Dermis lymphatic vessel endothelial cell (primary cell): ENCODE measurements at places on chromosomes 12 and 14. TPM values are rescaled to one million over a fixed set of nuclear protein-coding genes. Genes with fewer than 3 reads are reported as not detected.

Gene FOXN4
- not detected in 2 replicates for total RNA-seq

Gene NTF3
- 0.09 and 0.11 TPM in 2 replicates for total RNA-seq

Gene CMKLR1
- 0.09 and 0.43 TPM in 2 replicates for total RNA-seq

Gene LRTM2
- total RNA-seq, result not detected in 2 replicates

Gene IGFBP6
- total RNA-seq, result 1.7 and 5.2 TPM in 2 replicates

Gene IGF1
- 1.3 and 2.5 TPM in 2 replicates for total RNA-seq

Gene TPH2
- not detected in 2 replicates for total RNA-seq

Gene P2RX2
- total RNA-seq, result not detected in 2 replicates

Gene CARMIL3
- total RNA-seq, result under 0.01 TPM in 1 of 2 replicates, not detected in the other

Gene STYK1
- total RNA-seq, result 2.7 and 7.8 TPM in 2 replicates

Gene SSTR1
- 0.11 TPM in 1 of 2 replicates, not detected in the other for total RNA-seq

Gene CCDC197
- total RNA-seq, result not detected in 2 replicates

Gene SP7
- not detected in 2 replicates for total RNA-seq

Gene STAC3
- total RNA-seq, result 0.11 and 0.34 TPM in 2 replicates

Gene SRP54
- total RNA-seq, result 56.1 and 63.9 TPM in 2 replicates

Gene CISTR
- total RNA-seq, result not detected in 2 replicates

Gene NACA
- total RNA-seq, result 1,523 and 1,672 TPM in 2 replicates

Gene PPM1H
- total RNA-seq, result 0.95 and 0.98 TPM in 2 replicates

Gene FOXG1
- total RNA-seq, result not detected in 2 replicates

Gene ARG2
- total RNA-seq, result 23.0 and 47.6 TPM in 2 replicates

Gene B4GALNT3
- total RNA-seq, result 0.11 TPM in 1 of 2 replicates, not detected in the other

Gene MYO1H
- not detected in 2 replicates for total RNA-seq

Gene RERGL
- total RNA-seq, result not detected in 2 replicates

Gene SDR9C7
- total RNA-seq, result not detected in 2 replicates

Gene PGAM5
- 28.1 and 34.6 TPM in 2 replicates for total RNA-seq

Gene PIWIL1
- not detected in 2 replicates for total RNA-seq

Gene TMEM117
- 7.5 and 8.9 TPM in 2 replicates for total RNA-seq

Gene FGF23
- total RNA-seq, result not detected in 2 replicates

Gene DACT1
- total RNA-seq, result 0.22 and 0.26 TPM in 2 replicates

Gene IL31
- not detected in 2 replicates for total RNA-seq

Gene SSPN
- total RNA-seq, result 0.76 and 0.86 TPM in 2 replicates

Gene CEBPE
- total RNA-seq, result not detected in 2 replicates
